ENCODE measurements at places on chromosomes 5 and 9.

GRCh38 chr5:174363934-174364333 lies 318.4 kb downstream of the NSG2 start:
- DNase-seq: no peak

GRCh38 chr9:20659474-20659967 lies 24.5 kb upstream of the FOCAD start:
- DNase-seq: no peak

DNA sequence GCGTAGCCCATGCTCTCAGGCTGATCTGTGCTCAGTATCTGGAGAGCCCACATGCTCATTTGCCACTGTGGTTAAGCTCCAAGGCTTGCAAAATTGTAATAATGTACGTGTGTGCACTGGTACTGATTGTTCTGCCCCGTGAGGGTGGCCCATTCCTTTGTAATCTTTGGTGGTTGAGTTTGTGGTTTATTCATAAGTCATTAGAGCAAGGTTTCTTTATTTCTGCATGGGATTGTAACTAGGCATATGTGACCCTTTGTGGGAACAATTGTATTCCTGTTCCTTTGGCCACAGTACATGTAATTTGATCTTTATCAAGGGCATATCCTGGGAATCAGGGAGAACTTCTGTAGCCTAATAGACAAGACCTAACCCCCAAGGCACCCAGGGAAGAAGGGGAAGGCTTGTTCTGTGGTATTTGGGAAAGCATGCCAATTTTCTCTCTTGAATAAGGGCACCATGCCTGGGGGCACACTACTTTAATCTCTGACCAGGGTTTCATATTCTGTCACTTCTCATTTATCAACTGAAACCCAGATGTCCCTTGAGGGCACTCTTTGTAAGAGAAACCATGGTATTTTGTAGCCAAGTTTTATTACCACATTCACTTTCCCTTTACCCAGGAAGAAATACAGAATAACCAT lies 74.6 kb downstream of the NPR3 start:
- DNase-seq: no peak

DNA sequence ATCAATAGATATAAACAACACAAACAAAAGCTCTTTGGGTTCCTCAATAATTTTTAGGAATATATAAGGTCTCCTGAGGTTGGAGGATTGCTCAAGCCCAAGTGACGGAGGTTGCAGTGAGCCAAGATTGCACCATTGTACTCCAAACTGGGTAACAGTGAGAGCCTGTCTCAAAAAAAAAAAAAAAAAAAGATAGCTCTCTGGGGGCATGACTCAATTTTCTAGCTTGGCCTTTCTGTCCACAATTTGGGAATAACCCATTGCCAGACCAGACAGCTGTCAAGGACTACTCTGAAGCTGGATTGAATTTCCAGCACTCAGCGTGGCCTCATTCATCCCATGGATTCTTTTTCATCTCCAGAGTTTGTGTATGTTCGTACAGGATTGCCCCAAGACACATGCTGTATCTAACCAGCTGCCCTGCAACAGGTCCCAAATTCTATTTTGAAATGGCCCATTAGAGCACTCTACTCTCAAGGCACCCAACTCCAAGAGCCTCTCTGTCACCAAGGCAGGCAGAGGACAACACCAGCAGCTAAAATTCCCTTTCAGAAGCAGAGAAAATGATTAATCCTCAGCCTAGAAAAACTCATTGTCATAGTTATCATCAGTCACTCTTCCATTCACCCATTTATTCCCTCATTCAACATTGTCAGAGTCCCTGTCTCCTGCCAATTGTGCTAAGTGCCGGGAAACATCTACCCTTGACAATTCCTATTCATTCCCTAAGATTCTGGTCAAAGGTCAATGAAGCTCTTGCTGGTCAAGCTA lies 8.7 kb downstream of the FAM193B start:
- DNase-seq: peak; percentile 93

GRCh38 chr9:131833083-131833482 lies 93.2 kb upstream of the RAPGEF1 start:
- DNase-seq: no peak

DNA sequence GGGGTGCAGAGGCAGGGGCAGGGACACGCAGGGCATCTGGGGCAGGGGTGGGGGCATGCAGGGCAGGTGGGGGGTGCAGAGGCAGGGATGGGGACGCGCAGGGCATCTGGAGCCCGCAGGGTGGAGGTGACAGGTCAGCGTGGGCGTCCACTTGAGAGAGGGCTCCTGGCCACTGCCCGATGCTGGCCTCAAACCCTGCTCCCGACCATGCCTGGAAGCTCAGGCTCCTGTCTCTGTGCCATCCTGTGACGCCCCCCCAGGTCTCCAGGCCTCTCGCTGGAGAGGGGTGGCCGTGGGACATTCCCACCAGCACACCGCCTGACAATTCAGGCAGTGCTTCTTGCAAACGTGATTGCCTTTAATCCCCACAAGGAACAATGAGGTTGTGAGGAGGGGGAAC lies 33.0 kb downstream of the ZDHHC11B start:
- DNase-seq: peak; percentile 2

DNA sequence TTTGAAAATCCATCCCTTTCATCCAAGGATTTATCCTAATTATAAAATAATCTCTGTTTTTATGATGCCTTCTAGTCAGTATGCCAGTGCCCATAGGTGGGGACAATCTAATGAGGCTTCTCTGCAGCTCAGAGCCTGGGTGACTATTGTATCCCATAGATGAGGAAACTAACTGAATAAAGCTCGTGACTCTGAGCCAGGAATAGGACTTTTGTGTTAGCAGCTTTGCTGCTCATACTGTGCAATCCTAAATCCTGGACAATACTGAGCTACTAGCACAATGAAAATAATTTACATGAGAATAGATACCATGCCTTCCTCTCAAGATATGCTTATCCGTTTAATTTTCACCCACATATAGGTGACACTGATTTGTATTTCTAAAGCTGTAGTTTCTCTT lies 443.0 kb downstream of the PLK2 start:
- no peak for DNase-seq

GRCh38 chr5:17951392-17952169 lies 317.3 kb downstream of the TAF11L14 start:
- no peak for DNase-seq

- DNase-seq: no peak
Observed at GRCh38 chr5:122730037-122730436, 44.8 kb upstream of the SNX2 start.

DNA sequence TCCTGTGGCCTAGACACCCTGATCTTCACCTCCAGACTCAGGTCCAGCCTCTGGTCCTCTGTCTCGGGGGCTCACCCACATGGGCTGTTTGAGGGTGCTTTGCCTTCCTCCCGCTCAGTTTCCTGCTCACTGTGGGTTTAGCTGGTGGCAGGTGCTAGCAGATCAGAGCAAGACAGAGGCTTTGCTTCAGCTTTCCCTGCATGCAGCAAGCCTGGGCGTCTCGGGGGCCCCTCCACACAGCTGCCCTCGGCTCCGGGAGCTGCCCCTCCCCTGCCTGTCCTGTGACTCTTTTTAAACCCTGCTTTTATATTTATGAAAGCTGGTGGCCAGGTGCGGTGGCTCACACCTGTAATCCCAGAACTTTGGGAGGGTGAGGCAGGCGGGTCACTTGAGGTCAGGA lies 14.6 kb downstream of the MRPL36 start:
- no peak for DNase-seq

- DNase-seq: no peak
Observed at GRCh38 chr5:180119903-180120236, 48.3 kb upstream of the RNF130 start.

GRCh38 chr5:118405650-118406061 lies 582.7 kb downstream of the DTWD2 start:
- DNase-seq: no peak

DNA sequence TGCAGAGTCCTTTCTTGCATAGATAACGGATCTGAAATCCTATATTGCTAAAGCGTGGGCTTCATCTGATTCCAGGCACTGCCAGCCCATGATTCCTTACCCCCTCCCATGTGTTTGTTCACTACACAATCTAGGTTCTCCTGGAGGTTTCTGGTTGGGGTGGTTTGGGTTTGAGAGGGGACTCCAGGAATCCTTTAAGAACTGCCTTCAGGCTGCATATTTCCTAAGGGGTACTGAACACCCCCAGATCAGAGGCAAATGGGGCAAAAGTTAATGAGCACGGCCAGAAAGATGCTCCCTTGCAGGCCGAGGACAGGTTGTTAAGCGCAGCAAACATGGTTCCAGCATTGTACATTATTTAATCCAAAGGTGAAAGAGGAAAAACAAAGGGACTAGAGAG lies 9.9 kb downstream of the NR2F1 start:
- DNase-seq: peak; percentile 77

- no peak for DNase-seq
Observed at GRCh38 chr5:59193616-59194319, 610.9 kb downstream of the RAB3C start.

DNA sequence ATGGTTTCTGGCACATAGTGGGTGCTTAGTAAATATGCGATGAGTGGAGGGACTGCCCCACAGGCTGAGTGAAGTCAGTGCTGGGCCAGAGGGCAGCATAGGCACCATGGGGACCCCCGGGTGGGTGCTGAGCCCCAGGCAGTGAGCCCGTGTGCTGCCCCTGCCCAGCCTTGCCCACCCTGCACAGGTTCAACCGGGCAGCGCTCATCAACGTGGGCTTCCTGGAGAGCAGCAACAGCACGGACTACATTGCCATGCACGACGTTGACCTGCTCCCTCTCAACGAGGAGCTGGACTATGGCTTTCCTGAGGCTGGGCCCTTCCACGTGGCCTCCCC lies 7.2 kb downstream of the B4GALT7 start:
- no peak for DNase-seq

- no peak for DNase-seq
Observed at GRCh38 chr9:16429671-16430070, 440.8 kb downstream of the BNC2 start.

- peak; percentile 53 for DNase-seq
Observed at GRCh38 chr5:73989956-73990355, 364.0 kb downstream of the ARHGEF28 start.

- DNase-seq: no peak
Observed at GRCh38 chr5:169667896-169668674, 31.0 kb downstream of the DOCK2 start.

DNA sequence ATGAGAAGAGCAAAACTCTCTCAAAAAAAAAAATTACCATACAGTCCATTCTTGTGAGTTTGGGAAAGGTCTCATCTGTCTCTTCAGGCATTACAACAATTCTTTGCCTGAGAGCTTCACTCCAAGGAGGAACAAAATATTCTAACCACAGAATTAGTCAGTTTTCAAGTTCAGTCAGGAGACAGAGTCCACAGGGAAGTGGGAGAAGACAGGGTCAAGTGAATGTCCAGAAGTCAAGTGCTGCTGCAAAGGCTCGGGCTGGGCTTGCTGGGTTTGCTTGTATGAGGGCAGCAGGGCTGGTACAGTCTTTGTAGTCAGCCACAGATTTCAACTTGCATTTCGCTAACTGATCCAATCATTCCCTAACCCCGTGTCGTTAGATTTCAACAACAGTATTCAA lies 17.6 kb upstream of the HEXB start:
- no peak for DNase-seq

DNA sequence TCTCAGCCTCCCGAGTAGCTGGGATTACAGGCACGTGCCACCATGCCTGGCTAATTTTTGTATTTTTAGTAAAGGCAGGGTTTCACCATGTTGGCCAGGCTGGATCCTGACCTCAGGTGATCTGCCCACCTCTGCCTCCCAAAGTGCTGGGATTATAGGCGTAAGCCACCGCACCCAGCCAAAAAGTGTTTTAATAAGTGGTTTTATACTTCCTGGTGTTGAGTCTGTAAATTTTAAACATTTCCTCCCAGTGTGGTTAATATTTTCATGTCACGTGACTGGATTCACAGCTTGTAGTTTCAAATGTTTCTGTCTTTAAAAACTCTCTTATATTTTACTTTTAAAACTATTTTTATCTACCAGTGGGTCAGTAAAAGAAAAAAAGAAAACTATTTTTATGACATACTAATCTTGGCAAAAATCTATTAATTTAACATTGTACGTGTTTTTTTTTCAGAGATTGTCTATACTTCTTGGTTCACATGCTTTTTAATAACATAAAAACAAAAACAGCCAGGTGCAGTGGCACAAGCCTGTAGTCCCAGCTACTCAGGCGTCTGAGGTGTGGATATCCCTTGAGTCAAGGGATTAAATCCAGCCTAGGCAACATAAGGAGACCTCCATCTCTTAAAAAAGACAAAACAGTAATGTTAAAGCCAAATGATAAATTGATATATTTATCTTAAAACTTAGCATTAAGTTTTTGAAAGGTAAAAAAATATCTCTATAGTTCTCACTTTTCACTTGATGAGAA lies 117.1 kb downstream of the DMXL1 start:
- no peak for DNase-seq

DNA sequence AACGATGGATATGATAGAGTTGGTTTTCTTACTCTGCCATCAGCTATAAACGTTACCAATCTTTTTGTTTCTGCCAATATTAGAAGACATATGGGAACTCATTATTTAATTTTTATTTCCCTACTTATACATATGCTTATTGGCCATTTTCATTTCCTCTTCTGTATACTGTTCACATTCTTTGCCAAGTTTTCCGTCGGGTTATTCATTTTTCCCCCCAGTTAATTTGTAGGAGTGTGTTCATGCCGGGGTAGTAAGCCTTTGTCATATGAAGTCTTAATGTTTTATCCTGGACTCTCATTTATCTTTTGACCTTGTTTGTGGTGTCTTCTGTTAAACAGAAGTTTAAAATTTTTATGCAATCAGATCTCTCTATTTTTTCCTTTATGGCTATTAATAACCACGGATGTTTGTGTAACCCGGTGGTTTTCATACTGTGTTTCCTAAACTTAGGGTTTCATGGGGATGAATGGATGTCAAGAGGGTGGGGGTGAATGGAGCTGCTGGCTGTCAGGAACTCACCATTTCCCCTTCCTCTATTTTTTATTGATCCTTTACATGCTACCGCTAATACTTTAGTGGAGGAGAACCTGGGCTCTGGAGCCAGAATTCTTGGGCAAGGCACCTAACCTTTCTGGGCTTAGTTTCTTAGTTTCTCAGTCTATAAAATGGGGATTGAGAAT lies 42.5 kb upstream of the PPARGC1B start:
- DNase-seq: no peak

DNA sequence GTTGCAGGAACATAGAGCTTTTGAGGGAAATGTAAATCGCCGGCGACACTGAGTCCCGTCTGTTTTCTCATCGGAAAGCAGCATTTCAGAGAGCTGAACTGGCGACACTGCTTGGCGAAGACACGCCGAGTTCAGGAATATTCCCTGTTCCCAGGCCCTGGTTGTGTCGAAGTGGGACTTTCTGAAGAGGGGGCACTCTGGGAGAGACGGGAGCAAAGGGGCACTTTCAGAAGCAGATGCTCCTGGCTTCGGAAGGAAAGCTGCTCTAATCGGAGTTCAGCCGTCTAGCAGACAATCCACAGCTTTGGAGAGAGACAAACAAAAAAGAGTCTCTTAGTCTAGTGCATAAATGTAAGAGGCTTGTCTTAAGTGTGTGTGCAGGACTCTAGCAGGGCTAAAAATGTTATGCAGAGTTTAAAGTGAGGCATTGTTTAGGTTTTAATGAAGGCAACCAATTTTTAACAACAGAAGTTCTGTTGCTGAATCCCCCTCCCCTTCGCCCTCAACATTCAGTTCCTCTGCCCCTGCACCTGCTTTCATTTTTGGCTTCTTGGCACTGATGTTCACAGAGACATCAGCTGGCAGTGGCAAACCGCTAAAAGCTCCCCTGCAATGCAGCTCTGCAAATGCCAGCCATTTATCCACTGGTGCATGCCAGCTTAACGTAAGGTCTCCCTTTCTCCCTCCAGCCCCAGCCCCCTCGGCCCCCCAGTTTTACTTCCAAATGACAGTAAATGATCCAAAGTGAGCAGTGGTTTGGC lies 289.5 kb upstream of the MPDZ start:
- DNase-seq: no peak

GRCh38 chr9:34517185-34517584 lies 5.6 kb downstream of the ENHO start:
- DNase-seq: no peak
